ENCODE measurements at places on chromosomes 16 and 17. TPM values are rescaled to one million over a fixed set of nuclear protein-coding genes. Genes with fewer than 3 reads are reported as not detected.

- DNase-seq: no peak
Measured at GRCh38 chr16:69561901-69562300, 3.9 kb upstream of the NFAT5 start.

GRCh38 chr17:688100-688989 lies 26.3 kb downstream of the VPS53 start:
- DNase-seq: peak; percentile 66

Gene RNF222
- total RNA-seq: not detected

GRCh38 chr16:76486740-76487139 lies 209.5 kb downstream of the CNTNAP4 start:
- no peak for DNase-seq

DNA sequence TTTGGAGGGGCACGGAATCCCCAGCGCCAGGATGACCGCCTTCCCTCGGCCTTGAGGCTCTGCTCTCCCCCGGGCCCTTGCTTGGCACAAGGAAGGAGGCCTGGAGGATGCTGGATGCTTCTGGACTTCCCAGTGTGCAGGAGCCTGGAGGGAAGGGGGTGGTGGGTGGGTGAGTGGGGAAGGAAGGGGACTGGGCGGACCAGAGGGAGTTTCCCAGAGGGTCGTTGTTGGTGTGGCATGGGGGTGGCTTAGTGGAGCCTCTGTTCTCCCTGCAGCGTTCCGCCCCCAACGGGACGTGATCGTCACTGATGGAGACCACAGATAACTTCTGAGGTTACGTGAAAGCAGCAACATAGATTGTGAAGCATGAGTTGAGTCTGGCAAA lies 140.0 kb downstream of the IRF8 start:
- DNase-seq: no peak

Gene HID1
- 65.1 TPM for total RNA-seq

DNA sequence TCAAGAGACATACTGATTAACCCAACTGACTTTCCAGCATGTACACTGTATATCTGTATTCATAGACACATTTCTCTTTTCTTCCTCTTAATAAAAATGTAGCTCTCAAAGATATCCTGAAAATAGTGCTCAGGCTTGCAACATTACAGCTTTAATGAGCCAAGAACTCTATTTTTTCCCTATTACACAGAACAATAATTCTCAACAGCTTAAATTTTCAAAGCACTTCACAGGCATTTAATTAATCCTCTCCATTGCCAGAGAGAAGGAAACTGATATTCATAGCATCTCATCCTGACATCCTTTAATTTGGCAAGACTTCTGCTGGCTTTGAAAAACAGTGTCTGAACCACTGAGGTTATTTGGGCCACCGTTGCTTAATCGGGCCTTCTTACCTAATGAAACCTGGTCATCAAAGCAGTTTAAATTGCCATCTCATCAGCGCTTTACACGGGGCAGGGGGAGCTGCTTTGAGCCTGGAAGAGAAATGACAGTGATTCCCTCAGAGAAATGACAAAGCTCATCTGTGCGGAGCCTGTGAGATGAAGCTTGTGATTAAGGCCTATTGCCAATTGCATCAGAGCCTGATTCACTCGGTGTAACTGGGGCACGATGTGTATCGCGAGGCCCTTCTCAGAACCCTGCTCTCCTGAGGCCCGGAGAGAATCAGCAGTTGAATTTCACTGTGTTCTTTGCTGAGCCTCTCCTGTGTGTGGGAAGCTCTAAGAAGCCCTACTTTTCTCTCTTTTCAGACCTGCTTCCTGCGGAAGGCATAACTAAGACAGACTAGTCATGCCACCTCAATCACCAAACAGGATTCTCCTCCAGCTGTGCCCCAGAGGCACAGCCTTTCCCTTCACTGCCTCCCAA lies 8.5 kb upstream of the SIAH1 start:
- no peak for DNase-seq

GRCh38 chr17:43599835-43600234 lies 53.7 kb upstream of the ETV4 start:
- DNase-seq: peak; percentile 39

GRCh38 chr16:77322757-77323156 lies 112.1 kb downstream of the ADAMTS18 start:
- DNase-seq: no peak

All from dermis blood vessel endothelial cell (primary cell).